ENCODE measurements at places on chromosomes 11 and 22.

GRCh38 chr11:72724021-72724551 is 28.1 kb downstream of the ARAP1 start:
- DNase-seq, result no peak

GRCh38 chr22:20725987-20726558 is 47.8 kb upstream of the SERPIND1 start:
- DNase-seq, result peak; percentile 6

DNA sequence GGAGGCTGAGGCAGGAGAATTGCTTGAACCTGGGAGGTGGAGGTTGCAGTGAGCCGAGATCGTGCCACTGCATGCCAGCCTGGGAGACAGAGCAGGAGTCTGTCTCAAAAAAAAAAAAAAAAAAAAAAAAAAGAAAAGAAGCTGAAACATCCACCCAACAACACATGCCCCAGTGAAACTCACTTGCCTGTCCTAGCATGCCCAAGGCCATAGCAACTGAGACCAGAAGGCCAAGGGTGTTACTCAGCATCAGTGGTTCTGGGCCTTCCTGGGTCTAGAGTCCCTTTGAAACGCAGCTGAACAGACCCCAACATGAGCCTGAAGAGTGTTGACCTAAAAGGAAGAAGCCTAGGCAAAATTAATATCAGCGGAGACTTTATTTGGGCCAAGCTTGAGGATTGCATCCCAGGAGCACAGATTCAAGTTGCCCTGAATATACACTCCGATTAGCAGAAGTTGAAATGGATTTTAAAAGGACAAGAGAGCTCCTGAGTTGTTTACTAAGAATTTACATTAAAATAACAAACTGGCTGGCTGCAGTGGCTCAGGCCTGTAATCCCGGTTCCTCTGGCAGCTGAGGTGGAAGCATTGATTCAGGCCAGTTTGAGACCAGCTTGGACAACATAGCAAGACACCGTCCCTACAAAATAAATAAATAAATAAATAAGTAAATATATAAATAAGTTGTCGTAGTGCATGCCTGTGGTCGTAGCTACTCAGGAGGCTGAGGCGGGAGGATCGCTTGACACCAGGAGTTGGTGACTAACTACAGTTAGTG is 7.0 kb downstream of the PRDX5 start:
- no peak for DNase-seq

- DNase-seq, result no peak
Measured at GRCh38 chr11:122727101-122727929, 71.8 kb downstream of the UBASH3B start.

DNA sequence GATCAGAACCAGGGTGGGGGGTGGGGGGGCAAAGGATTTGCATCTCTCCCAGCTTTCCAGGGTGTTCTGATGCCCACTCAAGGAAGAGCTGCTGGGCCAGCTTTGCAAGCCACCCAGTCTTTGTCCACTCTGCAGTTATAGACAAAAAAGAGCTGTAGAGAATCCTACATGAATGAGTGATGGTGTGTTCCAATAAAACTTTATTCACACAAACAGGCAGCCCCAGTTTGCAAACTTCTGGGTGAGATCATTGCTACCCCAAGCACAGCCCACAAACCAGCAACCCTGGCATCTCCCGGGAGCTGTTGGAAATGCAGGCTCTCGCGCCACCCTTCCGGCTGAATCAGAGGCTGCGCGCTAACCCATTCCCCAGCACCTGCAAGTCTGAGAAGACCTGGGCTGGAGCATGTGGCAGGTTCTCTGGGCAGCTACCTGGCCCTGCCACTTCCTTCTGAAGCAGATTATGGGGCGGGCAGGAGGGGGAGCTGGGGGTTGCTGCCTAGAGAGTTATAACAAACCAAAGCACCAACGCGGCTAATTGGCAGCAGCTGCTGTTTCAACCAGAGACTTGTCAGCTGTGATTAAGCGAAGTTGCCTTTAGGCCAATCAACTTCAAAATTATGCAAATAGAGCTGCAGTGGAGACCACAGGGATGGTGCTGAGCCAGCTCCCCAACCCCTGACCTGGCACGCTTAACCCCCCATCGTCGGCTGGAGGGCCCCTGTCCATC is 3.8 kb upstream of the SHISAL1 start:
- DNase-seq, result no peak

- peak; percentile 67 for DNase-seq
Measured at GRCh38 chr11:131904756-131905155, 534.3 kb downstream of the NTM start.

- no peak for DNase-seq
Measured at GRCh38 chr22:41873391-41873790, 40.5 kb downstream of the SREBF2 start.

DNA sequence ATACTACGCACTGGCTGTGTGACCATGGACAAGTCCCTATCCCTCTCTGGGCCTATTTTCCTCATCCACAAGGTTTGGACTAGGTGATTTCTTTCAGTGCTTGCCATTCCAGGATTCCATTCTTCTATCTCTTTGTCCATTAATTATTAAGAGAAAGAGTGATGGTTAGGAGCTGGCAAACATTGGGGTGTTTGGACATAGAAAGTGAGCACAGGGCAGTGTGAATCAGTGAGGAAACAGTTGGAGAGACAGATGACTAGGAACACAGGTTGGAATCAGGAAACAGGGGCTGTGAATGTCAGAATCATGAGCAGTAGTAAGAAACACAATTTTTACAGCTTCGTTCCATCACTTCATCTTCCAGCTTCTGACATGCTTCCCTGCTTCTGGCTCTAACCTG is 211.8 kb downstream of the INSC start:
- no peak for DNase-seq

DNA sequence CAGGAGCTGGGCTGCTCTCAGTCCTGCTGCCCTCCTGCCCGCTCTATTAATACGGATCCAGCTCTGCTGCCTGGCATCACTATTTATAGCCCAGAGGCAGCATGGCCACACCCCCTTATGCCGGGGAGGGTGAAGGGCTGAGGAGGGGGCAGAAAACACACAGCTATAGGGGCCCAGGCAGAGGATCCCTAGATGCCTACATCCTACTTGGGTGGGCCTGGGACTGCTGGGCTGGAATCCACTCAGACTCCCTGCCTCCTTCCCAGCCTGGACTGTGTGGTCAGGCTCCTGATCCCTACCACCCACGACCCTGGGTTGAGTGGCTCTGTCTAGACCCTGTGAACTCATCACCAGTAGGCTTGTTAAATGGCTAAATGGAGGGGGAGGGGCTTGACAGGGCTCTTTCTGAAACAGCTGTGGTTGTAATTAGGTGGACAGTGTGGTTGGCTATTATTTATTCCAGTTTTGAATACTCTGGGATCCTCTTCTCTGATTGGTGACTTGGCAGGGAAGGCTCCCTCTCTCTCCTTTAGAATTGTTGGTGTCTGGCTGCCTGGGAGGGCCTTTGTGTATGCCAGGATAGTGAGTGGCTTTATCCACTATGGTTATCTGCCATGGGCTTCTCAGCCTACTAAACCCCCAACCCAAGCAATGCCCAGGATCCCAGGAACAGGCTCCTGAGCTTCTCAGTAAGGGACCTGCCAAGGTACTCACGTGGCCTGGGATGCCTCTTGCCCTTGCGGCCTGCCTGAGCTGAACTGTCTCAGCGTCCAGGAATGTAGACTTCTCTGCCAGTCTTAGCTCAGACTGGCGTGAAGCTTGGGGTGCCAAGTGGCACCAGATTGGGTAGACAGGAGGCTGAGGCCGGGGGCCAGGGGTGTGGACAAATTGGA is 15.2 kb downstream of the PHLDB1 start:
- peak; percentile 70 for DNase-seq

DNA sequence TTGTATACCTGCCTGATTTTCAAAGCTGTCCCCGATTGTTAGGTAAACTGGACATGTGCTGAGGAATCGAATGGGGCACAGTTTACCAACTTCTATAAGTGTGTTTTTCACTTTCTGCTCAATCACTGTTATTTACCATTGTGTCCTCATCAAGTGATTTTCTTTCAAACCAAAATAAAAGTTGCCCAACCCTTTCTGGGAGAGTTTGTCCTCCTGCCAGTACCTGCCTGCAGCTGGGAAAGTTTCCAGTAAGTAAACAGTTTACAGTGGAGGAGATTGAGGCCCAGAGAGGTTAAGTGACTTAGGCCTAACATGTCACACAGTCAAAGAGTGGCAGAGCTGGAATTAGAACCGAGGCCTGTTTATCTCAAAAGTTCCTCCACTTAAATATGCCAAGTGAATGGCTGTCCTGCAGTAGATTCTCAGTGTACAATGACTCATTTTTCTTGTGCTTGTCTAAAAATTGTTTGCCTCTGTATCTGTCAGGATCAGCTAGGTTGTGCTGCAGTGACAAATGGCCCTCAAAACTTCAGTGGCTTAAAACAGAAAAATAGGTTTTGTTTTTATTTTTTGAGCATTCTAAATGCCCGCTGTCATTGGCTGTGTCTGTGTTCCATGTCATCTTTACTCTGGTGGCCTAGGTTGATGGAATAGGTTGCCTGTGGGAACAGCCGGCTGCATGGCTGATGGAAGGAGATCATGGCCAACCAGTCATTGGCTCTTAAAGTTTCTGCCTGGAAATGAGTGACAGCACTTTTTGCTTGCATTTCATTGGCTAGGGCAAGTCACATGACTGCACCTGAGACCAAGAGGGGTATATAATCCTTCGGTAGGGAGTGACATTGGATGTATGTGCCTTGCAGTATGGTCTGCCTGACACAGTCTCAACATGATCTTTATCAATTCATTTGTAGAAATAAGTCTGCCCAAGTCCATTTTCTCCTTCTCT is 61.8 kb upstream of the CRYBB3 start:
- DNase-seq, result no peak

DNA sequence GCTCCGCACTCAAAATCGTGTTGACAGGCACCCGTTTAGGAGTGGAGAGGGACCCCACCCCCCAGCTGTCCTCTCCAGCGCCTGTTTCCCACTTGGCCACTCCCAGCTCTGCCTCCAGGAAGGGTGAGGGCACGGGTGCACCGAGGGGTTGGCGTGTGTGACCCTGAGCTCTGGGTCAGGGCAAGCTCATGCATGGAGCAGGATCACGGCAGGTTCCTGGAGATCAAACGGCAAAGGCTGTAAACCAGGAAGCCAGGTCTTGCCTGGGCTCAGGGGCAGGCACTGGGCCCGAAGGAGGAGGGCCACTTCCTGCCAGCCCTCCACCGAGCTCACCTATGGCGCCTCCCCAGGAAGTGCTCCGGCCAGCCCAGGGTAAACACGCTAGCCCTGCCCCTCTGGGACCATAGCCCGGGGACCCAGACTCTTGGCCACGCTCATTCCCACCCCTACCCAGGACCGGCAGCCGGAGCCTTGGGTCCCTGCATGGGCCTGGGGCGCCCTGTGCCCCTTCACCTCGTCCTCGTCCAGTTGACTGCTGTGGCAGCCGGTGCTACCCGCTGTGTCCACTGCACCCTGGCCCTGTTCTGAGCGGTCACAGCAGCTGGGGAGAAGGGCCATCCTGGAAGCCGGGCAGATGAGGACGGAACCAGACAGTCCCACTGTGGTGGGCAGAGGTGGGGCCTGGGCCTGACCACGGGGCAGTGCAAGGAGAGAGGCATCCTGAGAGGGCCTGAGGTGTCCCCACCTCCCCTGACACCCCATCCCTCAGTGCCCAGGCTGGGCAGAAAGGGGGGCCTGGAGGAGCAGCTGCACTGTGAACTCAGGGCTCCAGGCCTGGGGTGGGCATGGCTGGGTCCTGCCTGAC is 1.0 kb upstream of the EPS8L2 start:
- DNase-seq, result no peak

- DNase-seq, result peak; percentile 97
Measured at GRCh38 chr11:3723014-3723708, 52.0 kb upstream of the CHRNA10 start.

- peak; percentile 84 for DNase-seq
Measured at GRCh38 chr11:126991596-126991995, 9.0 kb downstream of the KIRREL3 start.

DNA sequence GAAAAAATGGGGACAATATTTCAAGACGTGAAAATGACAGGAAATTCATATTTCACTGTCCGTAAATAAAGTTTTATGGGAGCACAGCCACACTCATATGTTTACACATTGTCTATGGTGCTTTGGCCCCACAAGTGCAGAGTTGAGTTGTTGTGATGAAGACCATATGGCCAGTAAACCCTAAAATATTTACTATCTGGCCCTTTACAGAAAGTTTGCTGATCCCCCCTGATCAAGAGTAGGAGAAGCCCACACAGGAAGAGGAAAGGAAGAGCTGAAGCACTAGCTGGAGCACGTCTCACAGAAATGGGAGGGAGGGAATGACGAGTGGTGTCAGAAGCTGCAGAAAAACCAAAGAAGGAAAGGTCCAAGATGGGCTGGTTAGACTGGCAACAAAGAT is 78.8 kb downstream of the TNRC6B start:
- DNase-seq, result no peak

DNA sequence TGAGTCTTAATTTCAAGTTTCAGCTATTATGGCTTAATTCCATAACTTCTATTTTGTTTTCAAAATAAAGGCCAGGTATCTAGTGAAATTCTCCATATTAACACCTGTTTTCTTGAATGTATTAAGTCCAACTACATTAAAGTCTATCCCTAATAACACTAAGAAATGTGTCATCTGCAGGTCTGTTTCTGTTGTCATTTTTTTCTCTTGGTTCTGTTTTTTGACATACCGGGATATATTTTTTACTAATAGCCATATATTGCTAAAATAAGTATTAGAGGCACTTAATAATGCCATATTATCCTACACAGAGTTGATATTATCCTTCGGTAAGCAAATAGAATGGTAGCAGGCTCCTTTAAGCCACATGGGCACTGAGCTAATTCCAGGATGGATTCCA is 176.0 kb upstream of the MPPED2 start:
- no peak for DNase-seq

- peak; percentile 35 for DNase-seq
Measured at GRCh38 chr22:38455530-38456271, 702 bp upstream of the KCNJ4 start.

DNA sequence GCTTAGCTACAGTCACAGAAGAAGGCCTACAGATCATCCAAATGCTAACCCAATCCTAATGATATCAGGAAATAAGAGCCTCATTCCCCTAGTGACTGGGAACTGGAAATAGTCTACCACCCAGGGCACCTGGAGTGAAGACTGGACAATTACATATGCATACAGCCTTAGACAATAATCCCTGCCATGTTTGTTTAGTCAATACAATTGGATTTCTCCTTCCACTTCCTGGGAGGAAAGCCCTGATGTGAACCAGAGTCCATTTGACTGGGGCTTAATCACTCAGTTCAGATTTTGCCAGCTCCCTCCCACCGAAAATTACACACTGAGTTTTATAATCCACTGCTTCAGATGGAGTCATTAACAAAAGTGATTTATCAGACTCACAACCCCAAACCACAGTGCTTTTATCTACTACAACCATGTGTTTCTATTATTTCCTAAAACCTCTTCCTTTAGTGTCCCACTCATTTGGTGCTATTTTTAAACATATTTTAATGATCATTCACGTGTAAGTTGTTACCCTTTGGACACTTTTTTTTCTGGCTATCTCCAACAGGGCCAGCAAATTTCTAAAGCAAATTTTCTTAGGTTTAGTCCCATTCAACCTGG is 29.9 kb downstream of the CWF19L2 start:
- no peak for DNase-seq

DNA sequence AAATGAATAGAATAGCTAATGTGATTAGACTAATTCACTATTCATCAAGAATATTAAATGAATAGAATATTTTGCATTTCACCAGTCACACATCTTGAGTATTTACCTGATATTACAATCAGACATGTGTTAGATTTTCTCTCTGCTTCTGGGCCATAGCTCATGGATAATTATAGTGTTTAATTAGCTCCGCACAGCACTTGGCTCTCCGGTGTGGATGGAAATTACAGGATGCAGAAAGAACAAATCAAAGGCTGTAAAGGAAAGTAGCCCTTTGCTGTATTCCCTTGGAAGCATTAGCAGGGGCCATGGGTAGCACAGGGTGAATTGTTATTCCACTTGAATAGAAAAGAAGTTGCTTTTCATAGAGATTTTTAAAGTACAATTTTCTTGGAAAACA is 320.3 kb upstream of the SORL1-AS1 start:
- no peak for DNase-seq

- DNase-seq, result no peak
Measured at GRCh38 chr11:12509371-12509770, 132.0 kb downstream of the PARVA start.

Data from fibroblast of skin of back (primary cell).